ENCODE measurements at places on chromosomes 5 and 9.

DNA sequence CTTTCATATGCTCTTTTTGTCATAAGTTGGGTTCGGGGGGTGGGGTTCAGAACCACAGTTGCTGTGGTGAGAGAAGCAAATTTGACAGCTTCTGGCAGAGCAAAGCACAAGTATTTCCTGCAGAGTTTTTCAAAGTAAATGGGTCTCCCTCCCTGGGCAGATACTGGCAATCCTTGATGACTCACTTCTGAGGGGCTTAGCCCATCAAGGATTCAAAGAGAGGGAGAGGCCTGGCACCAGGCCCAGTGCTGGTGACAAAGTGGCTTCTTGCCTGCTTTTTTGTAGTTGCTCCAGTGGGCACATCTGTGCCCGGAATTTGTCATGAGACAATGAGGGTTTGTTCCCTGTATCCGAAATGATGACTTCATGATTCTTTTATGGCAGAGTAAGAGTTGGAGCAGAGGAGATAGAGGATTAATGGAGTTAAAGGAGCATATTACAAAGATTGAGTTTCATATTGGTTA, 46.6 kb upstream of the TNC start:
- no peak overlapping the region for H3K4me3 ChIP-seq
- H3K36me3 ChIP-seq, result no peaks in the 10 kb centered on the region
- peaks cover 2% of the 10 kb centered on the region for H3K27me3 ChIP-seq
- DNase-seq, result no peak
- no peak overlapping the region for H3K27ac ChIP-seq
- H3K4me1 ChIP-seq, result no peaks in the 10 kb centered on the region

DNA sequence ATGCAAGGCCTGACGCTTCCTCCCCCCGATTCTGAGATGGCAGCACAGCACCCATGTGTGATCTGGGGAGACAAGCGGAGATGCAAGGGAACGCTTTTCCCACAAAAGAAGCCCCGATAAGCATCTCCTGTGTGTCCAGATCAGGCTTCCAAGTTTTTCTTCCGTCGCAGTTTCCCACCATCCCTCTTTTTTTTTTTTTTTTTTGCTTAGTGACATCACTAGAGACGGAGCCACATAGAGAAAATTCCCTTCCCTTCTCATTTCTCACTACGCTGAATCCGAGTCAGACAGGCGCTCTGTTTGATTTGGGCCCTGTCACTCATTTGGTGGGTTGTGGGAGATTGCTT, 160.9 kb downstream of the HSD17B3 start:
- no peak for DNase-seq
- no peak overlapping the region for H3K4me3 ChIP-seq
- H3K4me1 ChIP-seq, result peaks cover 7% of the 10 kb centered on the region
- H3K27me3 ChIP-seq, result peaks cover 3% of the 10 kb centered on the region
- H3K36me3 ChIP-seq, result peaks cover 1% of the 10 kb centered on the region

DNA sequence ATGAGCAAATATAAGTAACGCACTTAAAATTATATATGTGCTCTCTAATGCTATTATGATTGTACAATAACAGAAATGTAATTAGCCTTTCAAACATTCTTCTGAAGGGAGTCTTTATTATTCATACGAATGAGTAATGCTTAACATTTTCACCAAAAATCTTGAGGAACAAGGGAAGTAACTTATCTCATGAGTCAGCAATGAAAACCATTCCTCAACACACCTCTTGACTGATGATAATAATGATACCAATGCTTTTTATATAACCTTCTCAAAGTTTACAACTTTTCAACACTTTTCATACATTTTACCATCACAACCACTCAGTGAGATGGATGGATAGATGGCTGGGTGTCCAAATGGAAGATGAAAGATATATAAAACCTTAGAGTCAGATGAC, 369.3 kb downstream of the BNC2 start:
- H3K36me3 ChIP-seq, result no peaks in the 10 kb centered on the region
- no peak for DNase-seq
- H3K4me1 ChIP-seq, result no peaks in the 10 kb centered on the region
- H3K27ac ChIP-seq, result no peak overlapping the region
- H3K27me3 ChIP-seq, result no peaks in the 10 kb centered on the region
- H3K4me3 ChIP-seq, result no peak overlapping the region

DNA sequence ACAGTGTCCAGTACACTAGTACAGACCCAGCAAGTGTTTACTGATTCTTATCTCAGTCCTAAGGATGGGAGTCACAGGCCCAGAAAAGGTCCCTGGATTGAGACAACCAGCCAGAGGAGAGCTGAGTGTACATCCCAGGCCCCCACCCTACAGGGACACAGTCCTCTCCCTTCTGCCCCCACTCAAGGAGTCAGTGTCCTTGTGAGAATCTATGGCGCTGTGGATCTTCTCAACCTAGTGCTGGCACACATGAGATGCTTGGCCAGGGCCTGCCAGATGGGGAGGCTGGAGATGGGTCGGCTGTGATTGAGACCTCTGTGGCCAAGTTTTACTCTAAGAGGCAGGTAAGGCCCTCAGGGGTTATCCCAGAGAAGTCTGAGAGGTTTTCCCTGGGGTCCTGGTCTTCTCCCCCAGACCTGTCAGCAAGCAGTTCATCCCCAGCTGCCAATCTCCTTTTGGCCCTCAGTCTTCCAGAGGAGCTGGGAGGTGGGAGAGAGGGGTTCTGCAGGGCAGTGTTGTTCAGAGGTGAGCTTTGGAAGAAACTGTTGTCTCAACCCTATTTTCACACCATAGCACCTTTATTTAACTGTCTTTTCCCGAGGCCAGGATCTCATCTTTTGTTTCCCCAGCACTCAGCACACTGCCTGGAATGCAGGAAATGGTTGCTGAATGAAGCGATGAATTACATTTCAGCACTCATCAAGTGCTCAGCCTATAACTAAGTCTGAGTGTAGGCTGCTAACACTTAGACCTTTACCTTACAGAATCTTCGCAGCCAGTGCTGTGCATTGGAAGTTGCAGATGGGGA, 3.2 kb upstream of the NSD1 start:
- peak overlapping the region; percentile 5 for H3K27ac ChIP-seq
- H3K27me3 ChIP-seq, result no peaks in the 10 kb centered on the region
- H3K4me1 ChIP-seq, result peaks cover 20% of the 10 kb centered on the region
- DNase-seq, result no peak

GRCh38 chr9:99735041-99735440, 86.6 kb upstream of the NR4A3 start:
- H3K36me3 ChIP-seq, result no peaks in the 10 kb centered on the region
- H3K4me3 ChIP-seq, result no peak overlapping the region
- H3K27ac ChIP-seq, result no peak overlapping the region
- H3K4me1 ChIP-seq, result peaks cover 2% of the 10 kb centered on the region

DNA sequence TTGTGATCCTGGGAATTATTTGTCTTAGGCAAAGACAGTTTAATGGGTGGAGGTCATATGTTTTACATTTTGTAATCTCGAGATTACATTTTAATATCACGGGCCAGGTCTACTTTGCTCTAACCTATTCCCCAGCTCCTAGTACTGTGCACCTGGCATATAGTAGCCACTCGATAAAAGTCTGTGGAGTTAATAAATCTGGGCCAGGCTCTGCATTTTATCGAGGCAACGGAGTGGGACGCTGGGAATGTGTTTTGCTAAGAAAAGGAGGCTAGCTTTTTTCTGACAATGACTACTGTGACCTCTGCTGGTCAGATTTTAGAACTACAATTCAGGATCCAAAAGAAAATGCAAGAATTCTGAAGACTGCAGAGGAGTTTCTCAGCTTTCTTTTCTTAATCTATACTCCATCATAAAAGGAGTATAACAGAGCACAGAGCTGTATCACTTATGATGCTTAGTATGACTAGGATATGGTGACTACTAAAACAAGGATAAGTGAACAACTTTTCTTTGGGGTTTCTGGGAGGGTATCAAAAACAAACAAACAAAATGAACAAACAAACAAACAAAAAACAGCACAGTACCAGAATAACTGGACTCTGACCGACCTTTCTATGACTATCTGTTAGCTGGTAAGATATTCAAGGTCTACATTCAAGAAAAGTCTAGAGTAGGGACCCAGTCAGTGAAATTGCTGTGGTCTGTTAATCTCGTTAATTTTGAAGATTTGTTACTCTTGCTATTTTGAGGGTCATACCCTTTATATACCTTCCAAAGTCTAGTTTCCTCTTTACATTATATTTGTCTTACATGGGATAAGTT, 46.1 kb upstream of the CER1 start:
- DNase-seq, result peak; percentile 44
- no peaks in the 10 kb centered on the region for H3K36me3 ChIP-seq
- H3K4me1 ChIP-seq, result no peaks in the 10 kb centered on the region
- H3K4me3 ChIP-seq, result no peak overlapping the region
- no peak overlapping the region for H3K27ac ChIP-seq
- peaks cover 5% of the 10 kb centered on the region for H3K27me3 ChIP-seq

DNA sequence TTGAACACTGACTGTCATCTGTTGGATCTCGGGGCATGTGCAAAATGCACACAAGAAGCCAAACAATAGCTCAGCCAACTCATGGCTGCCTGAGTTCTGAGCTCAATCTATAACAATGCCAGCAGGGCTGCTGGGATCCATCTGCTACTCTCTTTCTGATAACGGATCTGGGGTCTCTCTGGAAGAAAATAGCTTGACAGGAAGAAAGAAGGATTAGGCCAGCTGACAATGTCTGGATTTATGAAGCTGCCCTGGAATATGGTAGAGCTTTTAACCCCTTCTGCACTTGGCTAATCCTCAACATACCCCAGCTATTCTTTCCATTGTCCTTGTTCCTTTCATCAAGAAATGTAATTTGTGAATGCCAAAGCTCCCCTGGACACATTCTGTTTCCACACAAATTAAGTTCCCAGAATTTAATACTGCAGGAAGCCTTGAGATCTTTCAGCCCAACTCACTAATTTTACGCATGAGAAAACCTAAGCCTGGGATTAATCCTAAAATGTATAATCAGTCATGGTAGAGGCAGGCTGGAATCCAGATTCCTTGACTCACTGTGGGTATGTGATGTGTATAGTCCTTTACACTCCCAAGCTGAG, 62.7 kb upstream of the PCA3 start:
- no peak overlapping the region for H3K4me3 ChIP-seq
- no peak overlapping the region for H3K27ac ChIP-seq
- peaks cover 13% of the 10 kb centered on the region for H3K27me3 ChIP-seq
- DNase-seq, result no peak
- H3K4me1 ChIP-seq, result peaks cover 3% of the 10 kb centered on the region
- no peaks in the 10 kb centered on the region for H3K36me3 ChIP-seq

- no peak for DNase-seq
- H3K4me3 ChIP-seq, result no peak overlapping the region
- H3K36me3 ChIP-seq, result peaks cover 9% of the 10 kb centered on the region
- H3K27ac ChIP-seq, result no peak overlapping the region
Measured at GRCh38 chr9:123682746-123683145, 247.2 kb downstream of the DENND1A start.

DNA sequence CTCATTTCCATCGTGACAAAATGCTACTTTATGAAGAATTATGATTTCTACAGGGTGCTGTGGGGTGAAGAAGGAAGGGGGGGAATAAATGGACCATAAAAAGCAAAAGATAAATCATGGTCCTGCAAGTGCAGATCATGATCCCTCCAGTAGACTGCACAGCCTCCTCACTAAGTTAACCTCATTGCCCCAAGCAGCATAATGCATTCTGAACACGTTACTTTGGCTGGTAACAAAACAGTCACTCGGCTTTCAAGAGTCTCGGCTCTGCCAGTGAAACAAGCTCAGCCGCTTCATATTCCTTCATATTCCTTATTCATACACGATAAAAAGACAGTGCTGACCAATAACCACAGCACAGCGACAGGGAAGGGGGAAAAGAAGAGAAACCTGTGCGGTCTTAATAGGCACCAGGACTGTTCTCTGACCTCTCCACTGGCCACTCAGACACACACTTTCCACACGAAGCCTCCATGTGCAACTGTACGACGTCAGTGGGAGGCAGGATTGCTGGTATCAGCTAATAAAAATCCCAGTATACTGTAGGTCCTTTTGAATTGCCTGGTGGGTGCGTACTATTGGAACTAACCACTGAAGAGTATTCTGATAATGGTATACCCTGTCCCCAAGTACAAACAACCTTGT, 60.5 kb downstream of the ANKH start:
- peaks cover 29% of the 10 kb centered on the region for H3K4me1 ChIP-seq
- DNase-seq, result no peak
- H3K4me3 ChIP-seq, result peak overlapping the region; percentile 85
- H3K36me3 ChIP-seq, result no peaks in the 10 kb centered on the region

DNA sequence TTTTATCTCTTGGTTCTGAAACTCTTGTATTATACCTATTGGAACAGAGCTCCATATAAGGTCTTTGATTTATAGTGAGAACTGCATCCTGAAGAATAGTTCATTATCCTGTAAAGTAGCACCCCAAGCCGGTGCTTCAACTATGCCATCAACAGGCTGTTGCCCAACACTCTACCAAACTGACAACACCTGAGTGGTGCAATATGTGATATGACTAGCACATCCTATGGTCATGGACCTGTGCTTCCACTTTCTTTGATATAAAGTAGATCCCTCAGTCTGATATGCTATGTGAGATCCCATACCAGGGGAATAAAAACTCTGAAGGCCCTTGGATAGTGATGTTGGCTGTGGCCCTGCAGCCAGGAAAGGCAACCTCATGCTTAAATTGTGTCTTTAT, 15.8 kb downstream of the CSF2 start:
- no peak overlapping the region for H3K27ac ChIP-seq
- DNase-seq, result no peak
- H3K27me3 ChIP-seq, result no peaks in the 10 kb centered on the region
- no peaks in the 10 kb centered on the region for H3K36me3 ChIP-seq
- H3K4me3 ChIP-seq, result no peak overlapping the region
- peaks cover 7% of the 10 kb centered on the region for H3K4me1 ChIP-seq

DNA sequence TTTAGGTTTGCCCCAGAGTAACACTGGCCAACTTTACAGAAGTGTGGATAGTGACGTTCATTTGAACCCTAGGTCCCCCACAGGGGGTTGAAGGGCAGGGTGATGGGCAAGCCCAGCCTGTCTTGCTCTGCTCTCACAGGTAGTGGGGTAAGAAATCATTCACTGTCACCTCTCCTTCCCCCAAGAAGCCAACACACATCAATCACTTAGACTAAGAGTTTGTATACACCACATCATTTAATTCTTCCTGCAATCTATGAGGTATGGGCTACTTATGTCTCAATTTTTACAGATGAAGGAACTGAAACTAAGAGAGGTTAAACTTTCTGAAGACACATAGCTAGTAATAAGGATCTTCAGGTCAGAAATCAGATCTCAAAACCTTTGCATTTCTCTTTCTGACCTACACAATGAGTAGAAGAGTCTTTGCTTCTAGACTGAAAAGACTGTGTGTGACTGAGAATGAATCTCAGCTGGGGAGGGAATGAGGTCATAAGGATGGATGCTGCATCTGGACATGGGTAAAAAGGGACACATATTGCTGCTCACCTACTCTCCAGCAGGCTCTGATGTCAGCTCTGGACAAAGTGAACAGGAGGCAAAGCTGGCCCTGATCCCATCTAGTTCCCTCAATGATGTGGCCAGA, 81.0 kb upstream of the EQTN start:
- H3K36me3 ChIP-seq, result peaks cover 2% of the 10 kb centered on the region
- H3K4me3 ChIP-seq, result peak overlapping the region; percentile 56
- DNase-seq, result peak; percentile 45
- H3K27ac ChIP-seq, result peak overlapping the region; percentile 92
- no peaks in the 10 kb centered on the region for H3K27me3 ChIP-seq

- H3K36me3 ChIP-seq, result no peaks in the 10 kb centered on the region
- no peak overlapping the region for H3K4me3 ChIP-seq
- no peak overlapping the region for H3K27ac ChIP-seq
- H3K4me1 ChIP-seq, result peaks cover 16% of the 10 kb centered on the region
- H3K27me3 ChIP-seq, result no peaks in the 10 kb centered on the region
Measured at GRCh38 chr5:10540036-10540544, 23.8 kb upstream of the ANKRD33B start.
